ENCODE measurements at places on chromosomes 6 and 20. TPM values are rescaled to one million over a fixed set of nuclear protein-coding genes. Genes with fewer than 3 reads are reported as not detected.

The TRMT11 gene
- 19.8 TPM for total RNA-seq

The DNPH1 gene
- 82.3 TPM for total RNA-seq

The ALDH8A1 gene
- 0.04 TPM for total RNA-seq

The DDX43 gene
- 0.99 TPM for total RNA-seq

The PRL gene
- not detected for total RNA-seq

The PRRT1 gene
- 0.37 TPM for total RNA-seq

The TDRD6 gene
- total RNA-seq: 0.03 TPM

The SLC44A4 gene
- 0.25 TPM for total RNA-seq

The EGFL8 gene
- total RNA-seq: 3.8 TPM

The SMIM26 gene
- 61.2 TPM for total RNA-seq

The CALHM6 gene
- total RNA-seq: 3.2 TPM

The UST gene
- 13.3 TPM for total RNA-seq

The COX7A2 gene
- total RNA-seq: 490 TPM

The FKBP1C gene
- total RNA-seq: 3.1 TPM

The FILIP1 gene
- total RNA-seq: not detected

The GTF3C6 gene
- 73.0 TPM for total RNA-seq

The MICA gene
- total RNA-seq: 55.9 TPM

The GABRR2 gene
- not detected for total RNA-seq

The HDGFL1 gene
- total RNA-seq: not detected

The OR12D2 gene
- not detected for total RNA-seq

The PRRC2A gene
- 126 TPM for total RNA-seq

The ADGRF5 gene
- 0.03 TPM for total RNA-seq

The MAS1 gene
- total RNA-seq: not detected

The EYS gene
- 0.07 TPM for total RNA-seq

The IRF4 gene
- total RNA-seq: not detected

The PROKR2 gene
- total RNA-seq: not detected

The DEF6 gene
- 28.7 TPM for total RNA-seq

The SLC22A3 gene
- total RNA-seq: 2.2 TPM

The EEF1A2 gene
- not detected for total RNA-seq

The BMP6 gene
- 2.3 TPM for total RNA-seq

The OR12D3 gene
- not detected for total RNA-seq

The EXOC2 gene
- total RNA-seq: 27.0 TPM

The MYCT1 gene
- total RNA-seq: not detected

The MOG gene
- not detected for total RNA-seq

The GSTA2 gene
- total RNA-seq: not detected

The PRR18 gene
- not detected for total RNA-seq

The HTR1E gene
- total RNA-seq: not detected

The FAM184A gene
- total RNA-seq: 0.17 TPM

The GTSF1L gene
- not detected for total RNA-seq

The FOXA2 gene
- total RNA-seq: 1.4 TPM

All from foreskin keratinocyte (primary cell).